Regular cardiac myocyte (primary cell): ENCODE measurements at places on chromosomes 1 and 21. TPM values are rescaled to one million over a fixed set of nuclear protein-coding genes. Genes with fewer than 3 reads are reported as not detected.

Gene TMEM54
- 25.9 and 43.4 TPM in 2 replicates for total RNA-seq

Gene IL20
- total RNA-seq, result not detected in 2 replicates

Gene GNG12
- total RNA-seq, result 214 and 234 TPM in 2 replicates

Gene MPZ
- 1.7 and 2.3 TPM in 2 replicates for total RNA-seq

Gene COL16A1
- 14.2 and 97.5 TPM in 2 replicates for total RNA-seq

Gene S100A2
- total RNA-seq, result 0.85 and 2.5 TPM in 2 replicates

Gene PLA2G2D
- total RNA-seq, result not detected in 2 replicates

Gene CSRP1
- total RNA-seq, result 317 and 374 TPM in 2 replicates

Gene TTC22
- not detected in 2 replicates for total RNA-seq

Gene TBX19
- 0.58 and 1.1 TPM in 2 replicates for total RNA-seq

Gene ZNF670
- total RNA-seq, result 2.3 TPM in 2 replicates

Gene RAP1GAP
- under 0.01 and 0.56 TPM in 2 replicates for total RNA-seq

Gene CITED4
- 1.9 and 2.3 TPM in 2 replicates for total RNA-seq

Gene LMX1A
- not detected in 2 replicates for total RNA-seq

Gene TSPAN2
- total RNA-seq, result 0.58 and 0.85 TPM in 2 replicates
